EH (cell line): ENCODE measurements at places on chromosomes 5 and 9.

DNA sequence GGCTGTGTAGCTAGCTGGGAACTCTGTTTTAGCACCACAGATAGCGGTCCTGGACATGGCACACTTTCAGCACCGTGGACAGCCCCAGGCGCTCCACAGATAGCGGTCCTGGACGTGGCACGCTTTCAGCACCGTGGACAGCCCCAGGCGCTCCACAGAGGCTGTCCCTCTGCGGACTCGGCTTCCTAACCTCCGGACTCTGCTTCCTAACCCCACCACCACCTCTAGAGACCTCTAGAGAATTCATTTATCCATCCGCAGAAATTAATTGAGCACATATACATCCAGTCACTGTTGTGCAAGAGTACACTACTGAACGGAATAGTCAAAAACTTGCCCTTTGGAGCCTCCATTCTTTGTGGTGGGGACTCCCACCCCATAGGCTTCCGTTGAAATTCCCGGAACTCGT is 27.4 kb downstream of the UNC5A start:
- peak; percentile 88 for DNase-seq

- DNase-seq: no peak
Measured at GRCh38 chr9:17656889-17657288, 78.0 kb downstream of the SH3GL2 start.

DNA sequence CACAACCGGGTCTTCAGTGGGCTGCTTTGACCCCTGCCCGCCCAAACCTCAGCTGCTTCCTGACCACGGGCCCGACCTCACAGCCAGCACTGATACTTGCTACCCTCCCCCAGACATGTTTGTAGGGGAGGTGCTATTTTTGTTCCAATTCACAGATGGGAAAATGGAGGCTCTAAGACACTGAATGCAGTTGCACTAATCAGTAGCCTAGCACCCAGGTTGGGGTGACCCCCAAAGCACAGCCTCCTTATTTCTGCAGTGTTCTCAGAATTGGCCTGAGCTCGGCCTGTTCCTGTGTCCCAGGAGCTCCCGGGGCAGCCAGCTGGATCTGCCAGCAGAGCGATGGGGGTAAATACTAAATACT is 22.6 kb downstream of the LAMC3 start:
- DNase-seq: no peak

DNA sequence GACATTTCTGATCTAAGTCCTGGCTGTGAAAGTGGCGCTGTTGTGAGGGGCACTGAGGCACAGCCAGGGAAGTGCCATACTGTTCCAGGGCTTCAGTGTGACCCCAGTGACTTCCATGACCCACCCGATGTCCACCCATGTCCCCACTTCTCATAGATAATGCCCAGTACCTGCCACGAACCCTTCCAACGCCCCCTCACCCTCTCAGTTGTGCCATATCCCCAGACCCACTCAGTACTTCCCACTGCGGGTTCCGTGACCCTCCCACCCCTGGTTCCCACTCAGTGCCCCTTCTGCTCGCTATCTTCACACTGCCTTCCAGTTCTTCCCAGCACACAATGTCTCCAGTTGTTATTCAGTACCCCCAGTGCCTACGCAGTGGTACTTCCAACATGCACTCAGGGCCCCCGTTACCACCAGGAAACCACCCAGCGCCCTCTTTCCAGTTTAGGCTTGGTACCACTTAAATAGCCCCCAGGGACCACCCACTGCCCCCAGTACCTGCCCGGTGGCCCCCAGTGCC is 30.7 kb upstream of the PSD2 start:
- no peak for DNase-seq

GRCh38 chr5:84779186-84779585 is 394.5 kb upstream of the EDIL3 start:
- DNase-seq: no peak

DNA sequence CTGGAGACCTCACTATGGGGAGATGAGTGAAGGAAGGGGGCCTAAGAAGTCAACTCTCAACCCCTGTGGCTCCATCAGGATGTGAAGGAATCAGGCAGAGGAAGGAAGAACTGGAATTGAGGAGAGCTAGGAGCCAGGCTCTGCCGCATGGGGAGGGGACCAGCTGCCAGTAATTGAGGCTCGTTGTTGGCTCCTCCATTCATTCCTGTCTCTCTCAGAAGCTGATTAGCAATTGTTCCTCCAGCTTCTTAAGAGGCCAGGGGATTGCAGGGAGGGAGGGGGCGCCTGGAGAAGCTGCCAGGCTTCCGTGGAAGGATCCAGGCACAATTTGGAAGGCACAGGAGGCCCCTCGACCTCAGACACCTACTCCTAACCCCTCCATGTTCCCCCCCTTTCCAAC is 20.5 kb upstream of the TTLL11 start:
- DNase-seq: no peak

DNA sequence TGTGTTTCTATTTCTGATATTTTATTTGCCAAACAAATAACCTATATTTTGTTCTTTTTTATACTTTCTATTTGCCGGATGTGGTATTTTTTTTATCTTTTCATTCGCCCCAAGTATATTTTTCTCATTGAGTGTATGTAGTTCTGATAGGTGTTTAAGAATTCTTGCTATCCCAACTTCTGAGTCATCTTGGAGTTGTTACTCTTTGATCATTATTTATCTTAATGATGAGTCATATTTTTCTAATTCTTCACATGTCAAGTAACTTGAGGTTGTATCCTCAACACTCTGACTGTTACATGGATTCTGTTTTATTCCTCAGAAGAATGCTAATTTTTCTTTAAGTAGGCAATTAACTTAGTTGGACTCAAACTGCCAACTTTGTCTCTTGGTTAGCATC is 498.1 kb downstream of the TLE1 start:
- DNase-seq: no peak

DNA sequence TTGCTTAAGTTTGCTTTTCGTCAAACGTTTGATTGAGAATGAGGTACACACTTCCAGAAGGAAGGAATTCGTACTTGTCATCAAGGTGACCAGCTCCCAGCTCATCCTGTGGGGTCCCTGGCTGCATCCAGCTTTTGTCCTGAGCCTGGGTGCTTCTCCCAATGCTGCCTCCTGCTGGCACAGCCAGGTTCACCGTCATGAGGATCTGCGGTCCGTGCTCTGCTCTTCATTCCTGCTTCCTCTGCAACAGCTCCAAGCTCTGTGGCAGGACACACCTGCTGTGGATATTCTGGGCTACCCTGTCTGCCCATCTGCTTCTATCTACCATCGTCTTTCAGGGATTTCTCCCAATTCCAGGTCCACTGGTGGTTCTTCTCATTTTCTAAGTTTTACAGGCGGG is 13.3 kb upstream of the UBE2QL1 start:
- DNase-seq: no peak

DNA sequence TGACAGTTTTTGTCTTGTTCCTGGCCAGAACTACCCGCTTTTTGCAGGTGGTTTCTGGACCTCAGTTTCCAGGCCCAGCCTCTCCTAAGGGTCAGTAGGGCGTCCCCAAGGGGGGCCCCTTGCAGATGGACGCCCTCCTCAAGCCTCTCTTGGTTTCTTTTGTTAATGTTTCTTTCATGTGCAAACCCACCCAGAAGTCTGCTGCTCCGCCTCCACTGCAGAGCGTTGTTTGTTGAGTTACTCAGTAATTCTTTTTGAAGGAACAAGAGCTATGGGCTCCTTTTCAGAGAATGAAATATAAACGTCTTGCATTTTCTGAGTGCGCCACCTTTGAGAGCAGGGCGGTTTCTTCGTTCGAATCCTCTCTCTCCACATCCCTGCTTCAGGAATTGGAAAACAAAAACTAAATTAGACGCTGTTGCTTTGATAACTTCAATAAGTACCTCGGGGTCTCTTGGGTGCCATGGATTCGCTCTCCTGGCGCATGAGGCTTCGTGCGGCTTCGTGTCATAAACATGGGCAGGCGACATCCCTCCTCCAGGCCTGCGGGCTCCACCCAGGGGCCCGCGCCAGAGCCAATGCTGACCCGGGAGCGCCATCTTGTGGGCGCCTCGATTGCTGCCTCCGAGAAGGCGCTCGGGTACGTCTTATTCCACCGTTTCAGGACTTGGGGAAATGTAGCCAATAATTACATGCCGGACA is 38.3 kb upstream of the CKMT2 start:
- peak; percentile 78 for DNase-seq

DNA sequence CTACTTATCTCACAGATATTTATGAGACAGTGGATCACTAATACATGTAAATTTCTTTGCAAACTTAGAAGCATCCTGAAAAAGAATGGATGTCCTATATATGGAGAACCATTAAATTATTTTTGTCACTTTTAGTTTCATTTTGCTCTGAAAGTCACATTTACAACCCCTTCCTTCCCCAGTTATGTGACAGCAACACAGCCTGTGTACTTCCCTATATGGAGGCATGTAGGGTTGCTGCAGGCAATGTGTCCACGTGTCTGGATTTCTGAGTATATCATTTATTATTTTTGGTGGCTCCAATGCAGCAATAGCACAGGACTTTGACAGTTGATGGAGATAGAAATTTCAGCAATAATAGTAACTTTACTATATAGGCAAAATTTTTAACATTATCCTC is 156.4 kb downstream of the ST8SIA4 start:
- no peak for DNase-seq
